ENCODE measurements at places on chromosomes 3 and 15. TPM values are rescaled to one million over a fixed set of nuclear protein-coding genes. Genes with fewer than 3 reads are reported as not detected.

The TM4SF1 gene
- total RNA-seq: 173 TPM

The SCN11A gene
- total RNA-seq: 0.25 TPM

The SEMA4B gene
- 190 TPM for total RNA-seq

The SLC24A1 gene
- total RNA-seq: 18.9 TPM

The DNAJA4 gene
- 31.1 TPM for total RNA-seq

All from kidney (tissue), 22 donors.